Activated CD4-positive, alpha-beta memory T cell treated with anti-CD3 and anti-CD28 coated beads, Interleukin-2, amount 10 ng/mL, durations not matched to agents 7 days and 5 days (primary cell): ENCODE measurements at places on chromosomes 1 and 21.

GRCh38 chr1:230127105-230128054, 60.3 kb downstream of the GALNT2 start:
- DNase-seq, result peak; percentile 55

DNA sequence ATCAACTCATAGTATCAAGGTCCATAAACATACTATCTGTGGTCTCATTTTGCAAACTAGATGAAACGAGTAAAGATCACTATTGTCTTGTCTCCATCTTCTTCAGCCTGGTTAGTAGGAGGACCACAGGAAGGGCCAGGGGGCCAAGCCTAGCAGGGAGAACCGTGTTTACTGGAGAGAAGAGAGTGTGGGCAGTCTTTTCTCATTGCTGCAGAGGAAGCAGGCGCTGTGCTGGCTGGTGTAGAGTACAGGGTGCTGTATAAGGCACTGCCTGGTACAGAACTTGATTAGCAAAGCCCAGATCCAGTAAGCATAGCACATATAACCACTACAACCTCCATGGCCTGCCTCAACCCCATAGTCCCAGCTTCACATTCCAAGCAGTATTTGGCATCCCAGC, 10.0 kb upstream of the B4GALT3 start:
- no peak for DNase-seq

- DNase-seq, result no peak
Measured at GRCh38 chr1:8348047-8348776, 30.3 kb downstream of the SLC45A1 start.

- DNase-seq, result no peak
Measured at GRCh38 chr1:62953633-62954032, 169.7 kb downstream of the ATG4C start.

GRCh38 chr1:42820813-42821212, 3.6 kb upstream of the SVBP start:
- DNase-seq, result no peak

GRCh38 chr1:6727535-6727934, 25.9 kb upstream of the DNAJC11 start:
- peak; percentile 52 for DNase-seq

- no peak for DNase-seq
Measured at GRCh38 chr1:218456444-218456843, 111.3 kb downstream of the TGFB2 start.

GRCh38 chr1:211734359-211734758, 58.9 kb upstream of the NEK2 start:
- no peak for DNase-seq

DNA sequence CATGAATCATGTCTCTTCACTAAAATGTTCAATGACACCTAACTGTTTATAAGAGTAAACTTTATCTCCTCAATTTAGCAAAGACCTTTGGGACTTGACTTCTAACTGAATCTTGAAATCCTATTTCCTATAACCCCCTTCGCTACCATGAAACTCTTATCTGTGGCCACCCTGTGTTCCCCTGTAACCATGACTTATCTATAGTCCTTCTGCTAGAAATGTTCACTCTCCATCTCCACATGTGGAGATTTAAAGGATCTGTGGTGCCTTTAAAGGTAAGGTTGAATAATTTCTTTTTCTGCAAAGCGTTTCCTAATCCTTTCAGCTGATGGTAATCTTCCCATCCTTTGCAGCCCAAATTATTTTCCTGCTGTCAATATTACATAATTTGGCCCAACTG, 436.3 kb upstream of the RUNX1 start:
- no peak for DNase-seq

DNA sequence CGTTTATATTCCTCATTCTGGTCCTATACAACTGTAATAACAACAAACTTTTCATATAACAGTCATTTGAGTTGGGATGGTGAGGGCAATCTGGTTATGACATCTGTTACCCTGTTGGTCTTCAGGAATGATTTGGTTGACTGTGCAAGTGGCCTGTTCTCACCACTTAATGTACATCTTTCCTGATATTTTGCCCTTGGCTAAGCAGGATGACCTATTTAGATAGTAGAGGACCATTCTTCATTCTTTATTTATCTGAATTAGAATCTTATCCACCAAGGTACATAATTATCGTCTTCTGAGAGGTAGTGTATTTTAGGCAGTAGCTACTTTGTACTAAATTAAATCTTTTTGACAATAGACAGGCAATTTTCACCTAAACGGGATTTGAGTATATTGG, 154.3 kb downstream of the DNM3 start:
- DNase-seq, result no peak

DNA sequence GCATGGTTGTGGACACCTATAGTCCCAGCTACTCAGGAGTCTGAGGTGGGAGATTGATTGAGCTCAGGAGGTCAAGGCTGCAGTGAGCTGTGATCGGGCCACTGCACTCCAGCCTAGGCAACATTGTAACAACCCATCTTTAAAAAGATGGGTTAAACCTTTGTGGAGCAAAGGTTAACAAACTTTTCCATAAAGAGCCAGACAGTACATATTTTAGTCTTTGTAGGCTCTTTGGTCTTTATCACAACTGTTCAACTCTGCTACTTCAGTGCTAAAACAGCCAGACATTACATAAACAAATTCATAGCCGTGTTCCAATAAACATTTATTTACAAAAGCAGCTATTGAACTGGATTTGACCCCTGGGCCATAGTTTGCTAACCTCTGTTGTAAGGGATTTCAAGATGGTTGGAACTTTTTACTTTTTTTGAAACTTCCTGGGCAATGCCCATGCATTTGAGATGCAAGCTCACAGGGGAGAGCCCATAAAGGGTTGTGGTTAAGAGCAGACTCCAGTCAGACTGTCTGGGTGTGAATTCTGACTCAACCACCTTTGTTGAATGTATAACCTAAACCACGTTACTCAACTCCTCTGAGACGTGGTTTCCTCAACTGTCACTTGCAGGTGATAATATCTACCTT, 10.8 kb downstream of the INAVA start:
- DNase-seq, result peak; percentile 41

GRCh38 chr1:113912594-113913311, 7.6 kb downstream of the DCLRE1B start:
- DNase-seq, result no peak

- DNase-seq, result peak; percentile 48
Measured at GRCh38 chr1:6260961-6261614, at the start of gene GPR153. Gene GPR153, minus strand, starts transcription at chr1:6261098. Its CDS starts 6,193 bp downstream, at chr1:6254905.

GRCh38 chr1:147486876-147487656, 54.2 kb upstream of the BCL9 start:
- DNase-seq, result no peak

GRCh38 chr1:159780583-159781582, at the start of gene DUSP23:
Gene DUSP23, plus strand, starts transcription at chr1:159780962. Its CDS starts 139 bp downstream, at chr1:159781101.
- DNase-seq, result peak; percentile 97

- DNase-seq, result no peak
Measured at GRCh38 chr1:147515045-147515869, 26.0 kb upstream of the BCL9 start.

- DNase-seq, result no peak
Measured at GRCh38 chr1:232985882-232986526, 35.6 kb downstream of the NTPCR start.

- DNase-seq, result no peak
Measured at GRCh38 chr21:15293240-15293639, 228.4 kb upstream of the NRIP1 start.
